ENCODE measurements at places on chromosomes 5 and 9. TPM values are rescaled to one million over a fixed set of nuclear protein-coding genes. Genes with fewer than 3 reads are reported as not detected.

Gene C5orf58
- total RNA-seq = 0.58 TPM

Gene KCNMB1
- total RNA-seq = not detected

Gene NTNG2
- total RNA-seq = 0.80 TPM

Gene FOXD4L5
- total RNA-seq = not detected

Gene GDNF
- total RNA-seq = 1.5 TPM

Gene WNK2
- 1.5 TPM for total RNA-seq

Gene CCDC171
- 2.9 TPM for total RNA-seq

Gene SPATA31A7
- total RNA-seq = not detected

Gene CARD6
- total RNA-seq = 1.2 TPM

Gene OLFM1
- total RNA-seq = 0.13 TPM

Gene CDKN2B
- total RNA-seq = not detected

Gene ZFP2
- 0.05 TPM for total RNA-seq

Gene ALDH1A1
- total RNA-seq = not detected

Gene TRPM3
- total RNA-seq = 1.6 TPM

Gene ELP1
- total RNA-seq = 30.9 TPM

Gene ADAMTSL2
- not detected for total RNA-seq

Gene HDAC3
- total RNA-seq = 64.4 TPM

Gene SMIM33
- not detected for total RNA-seq

Gene PKD2L2
- total RNA-seq = not detected

Gene TBC1D9B
- 44.9 TPM for total RNA-seq

Gene AP3B1
- total RNA-seq = 29.9 TPM

Gene UBE2QL1
- total RNA-seq = 0.42 TPM

Gene FOXD4L3
- not detected for total RNA-seq

Gene XPA
- 15.1 TPM for total RNA-seq

Gene HMGCR
- total RNA-seq = 53.4 TPM

Gene NAA35
- total RNA-seq = 26.9 TPM

Gene TLX3
- total RNA-seq = not detected

Gene TESK1
- 8.5 TPM for total RNA-seq

Gene LCN6
- total RNA-seq = not detected

Gene SIT1
- not detected for total RNA-seq

Gene DNAJB5
- total RNA-seq = 6.3 TPM

Gene LCN9
- total RNA-seq = not detected

Gene RORB
- total RNA-seq = 1.2 TPM

Gene ZNG1F
- total RNA-seq = 118 TPM

Gene CCL27
- total RNA-seq = 0.23 TPM

Gene N4BP3
- 0.03 TPM for total RNA-seq

Gene SLC22A4
- 6.7 TPM for total RNA-seq

Gene TAF11L10
- not detected for total RNA-seq

Gene EGFLAM
- total RNA-seq = 5.3 TPM

Gene HSPB3
- 2.5 TPM for total RNA-seq

Gene PPP2R2B
- total RNA-seq = 0.64 TPM

Gene CARTPT
- not detected for total RNA-seq

Gene ADAMTS6
- total RNA-seq = 3.1 TPM

Gene FREM1
- 2.0 TPM for total RNA-seq

Gene TAF11L5
- total RNA-seq = not detected

Gene SLC6A3
- not detected for total RNA-seq

Gene GRPEL2
- total RNA-seq = 42.0 TPM

Gene PHAX
- total RNA-seq = 70.4 TPM

Gene FRMD3
- total RNA-seq = 6.4 TPM

Gene PNPLA7
- total RNA-seq = 1.8 TPM

Data from A375 (cell line).